ENCODE measurements at places on chromosomes 2 and 18.

DNA sequence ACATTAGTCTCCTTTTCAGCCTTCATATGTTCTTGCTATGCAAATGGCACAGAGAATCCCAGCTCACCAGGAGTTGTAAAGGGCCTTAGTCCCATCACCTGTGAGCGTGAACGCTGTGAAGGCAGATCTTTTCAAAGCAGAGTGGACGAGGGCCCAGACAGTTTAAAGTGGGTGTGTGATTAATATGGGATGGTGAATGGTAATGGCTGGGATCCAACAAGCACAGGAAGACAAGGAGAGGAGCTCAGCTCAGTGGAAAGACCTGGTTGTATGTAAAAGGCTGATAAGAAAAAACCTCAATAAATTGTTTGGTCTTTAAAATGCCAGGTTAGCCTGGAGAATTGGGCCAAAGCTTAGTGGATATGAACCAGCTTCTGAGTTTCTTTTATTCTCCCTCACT, 326.2 kb downstream of the NYAP2 start:
- no peak for DNase-seq

- DNase-seq = no peak
Measured at GRCh38 chr2:15657759-15658158, 66.1 kb downstream of the DDX1 start.

GRCh38 chr18:12046751-12047335, 46.8 kb upstream of the ANKRD62 start:
- peak; percentile 46 for DNase-seq

DNA sequence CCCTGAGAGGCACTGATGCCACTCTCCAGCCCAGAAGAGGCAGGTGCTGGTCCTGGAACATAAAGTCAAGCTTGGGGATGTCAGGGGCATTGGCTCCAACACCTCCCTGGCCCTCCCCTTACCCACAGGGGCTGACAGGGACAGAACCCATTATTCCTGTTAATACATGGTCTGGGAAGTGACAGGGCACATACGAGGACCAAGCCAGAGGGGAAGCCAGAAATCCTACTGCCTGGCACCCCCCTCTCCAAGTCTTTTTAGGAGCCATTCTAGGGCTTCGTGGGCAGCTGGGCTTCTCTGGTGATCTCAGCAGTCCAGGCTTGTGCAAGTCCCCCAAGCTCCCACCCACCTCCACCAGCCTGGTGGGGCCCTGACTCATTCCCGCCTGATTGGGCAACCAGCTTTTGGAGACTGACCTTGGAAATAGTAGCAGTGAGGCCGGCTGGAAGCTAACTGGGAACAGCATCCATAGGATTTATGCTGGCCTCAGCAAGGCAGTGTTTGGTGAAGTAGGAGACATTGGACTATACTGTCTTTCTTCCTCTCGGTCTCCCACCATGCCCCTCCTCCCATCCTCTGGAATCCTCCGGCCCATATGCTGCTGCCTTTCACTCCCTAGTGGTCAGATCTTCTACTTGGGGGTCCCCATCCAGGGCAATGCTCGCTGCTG, 86.4 kb upstream of the HK2 start:
- no peak for DNase-seq

GRCh38 chr18:2396162-2396505, 175.2 kb downstream of the METTL4 start:
- no peak for DNase-seq

DNA sequence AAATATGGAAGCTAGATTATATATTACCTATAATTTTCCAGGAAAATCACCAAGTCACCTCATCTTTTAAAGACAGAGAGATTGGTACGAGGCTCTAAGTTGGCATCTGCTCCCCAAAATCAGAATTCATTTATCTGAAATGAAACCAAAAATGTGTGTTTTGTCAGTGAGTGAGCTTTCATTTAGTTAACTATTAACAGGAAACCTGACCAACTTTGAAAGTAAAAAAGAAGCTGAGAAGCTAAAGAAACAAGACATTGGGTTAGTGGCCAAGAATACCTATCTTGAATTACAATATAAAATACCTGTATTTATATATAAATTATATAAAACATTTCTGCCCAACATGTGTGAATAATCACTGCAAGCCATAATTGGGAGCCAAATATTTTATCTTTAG, 1.9 kb downstream of the MPPE1 start:
- DNase-seq = no peak

- no peak for DNase-seq
Measured at GRCh38 chr2:127577503-127577902, 42.0 kb downstream of the MYO7B start.

- DNase-seq = no peak
Measured at GRCh38 chr2:142136571-142136970, 5.8 kb upstream of the LRP1B start.

GRCh38 chr2:95165030-95165370, 609 bp upstream of the ZNF2 start:
- DNase-seq = no peak

GRCh38 chr2:45634223-45634622, 17.3 kb upstream of the PRKCE start:
- DNase-seq = no peak

DNA sequence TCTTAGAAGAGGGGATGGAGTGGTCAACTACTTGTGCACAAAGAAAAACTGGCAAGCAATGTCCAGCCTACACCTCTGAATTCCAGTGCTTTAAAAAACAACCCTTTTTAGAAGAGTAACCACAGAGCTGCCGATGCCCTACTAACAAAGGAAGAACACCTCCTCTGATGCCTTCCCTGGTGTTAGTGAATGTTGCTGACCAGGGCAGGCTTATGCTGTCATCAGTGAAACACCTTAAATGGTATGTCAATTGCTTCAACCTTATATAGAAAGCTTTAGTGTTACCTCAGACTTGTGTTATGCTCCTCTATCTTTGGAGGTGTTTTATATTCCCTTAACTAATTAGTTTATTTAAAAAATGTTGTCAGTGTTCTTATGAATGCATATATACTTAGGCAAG, 79.7 kb upstream of the FZD5 start:
- peak; percentile 49 for DNase-seq

GRCh38 chr2:117470311-117471095, 344.0 kb upstream of the DDX18 start:
- peak; percentile 86 for DNase-seq

DNA sequence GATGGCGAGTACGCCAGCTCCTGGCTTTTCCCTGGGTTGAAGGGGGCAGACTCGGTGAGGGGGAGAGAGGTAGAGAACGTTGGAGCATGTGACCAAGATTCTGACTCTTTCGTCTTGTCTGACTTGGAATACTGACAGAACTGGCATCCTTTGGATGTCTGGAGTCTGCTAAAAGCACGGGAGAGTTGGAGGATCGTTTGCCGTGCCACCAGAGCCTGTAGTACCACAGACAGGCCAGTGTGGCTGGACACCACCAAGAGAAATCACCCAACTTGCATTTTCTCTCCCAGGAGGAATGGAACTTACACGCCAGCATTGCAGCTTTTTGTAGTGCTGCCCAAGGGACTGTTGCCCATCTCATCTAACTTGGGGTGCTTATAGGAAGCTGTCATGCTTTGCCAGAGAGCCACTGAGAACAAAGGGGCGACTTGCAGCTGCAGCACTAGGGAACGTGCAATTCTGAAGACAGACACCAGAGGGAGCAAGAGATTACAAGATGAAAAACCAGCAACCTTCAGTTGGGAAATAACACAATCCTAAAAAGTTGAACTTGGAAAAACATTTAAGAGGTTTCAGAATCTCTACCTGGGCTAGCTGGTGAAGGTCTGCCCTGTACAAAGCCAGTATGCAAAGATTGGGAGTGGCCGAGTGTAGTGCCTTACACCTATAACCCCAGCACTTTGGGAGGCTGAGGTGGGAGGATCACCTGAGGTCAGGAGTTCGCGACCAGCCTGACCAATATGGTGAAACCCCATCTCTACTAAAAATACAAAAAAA, 24.1 kb downstream of the PSMG2 start:
- peak; percentile 77 for DNase-seq

- DNase-seq = peak; percentile 51
Measured at GRCh38 chr18:26262156-26262555, 35.9 kb downstream of the TAF4B start.

DNA sequence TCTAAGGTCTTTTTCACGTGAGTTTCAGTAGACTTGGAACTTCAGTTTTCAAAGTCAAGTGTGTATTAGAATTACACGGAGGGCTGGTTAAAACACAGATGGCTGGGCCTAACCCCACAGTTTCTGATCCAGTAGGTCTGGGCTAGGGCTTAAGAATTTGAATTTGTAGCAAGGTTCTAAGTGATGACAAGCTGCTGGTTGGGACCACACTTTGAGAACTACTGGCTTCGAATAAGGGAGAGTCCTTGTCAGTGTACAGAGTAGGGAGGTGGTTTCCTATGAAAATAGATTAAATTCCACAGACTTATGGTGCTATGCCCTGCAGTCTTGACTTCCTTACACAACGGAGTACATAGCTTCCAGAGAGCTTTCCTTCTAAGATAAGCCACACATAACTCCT, 4.5 kb downstream of the RHOB start:
- DNase-seq = no peak

- no peak for DNase-seq
Measured at GRCh38 chr18:6009756-6010155, 114.4 kb upstream of the TMEM200C start.
